ENCODE measurements at places on chromosomes 2 and 18.

GRCh38 chr18:13982126-13982525, 66.8 kb upstream of the MC2R start:
- DNase-seq, result no peak

DNA sequence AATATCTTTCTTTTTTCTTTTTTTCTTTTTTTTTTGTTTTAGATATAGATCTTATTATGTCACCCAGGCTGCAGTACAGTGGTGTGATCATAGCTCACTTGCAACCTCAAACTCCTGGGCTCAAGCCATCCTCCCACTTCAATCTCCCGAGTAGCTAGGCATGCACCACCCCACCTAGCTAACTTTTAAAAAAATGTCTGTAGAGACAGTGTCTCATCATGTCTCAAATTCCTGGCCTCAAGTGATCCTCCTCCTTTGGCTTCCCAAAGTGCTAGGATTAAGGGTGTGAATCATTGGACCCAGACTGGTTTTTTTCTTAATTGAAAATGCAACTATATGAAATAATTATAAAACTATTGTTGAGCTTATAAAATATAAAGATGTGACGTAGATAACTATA, 9.8 kb upstream of the ZCCHC2 start:
- DNase-seq, result no peak

DNA sequence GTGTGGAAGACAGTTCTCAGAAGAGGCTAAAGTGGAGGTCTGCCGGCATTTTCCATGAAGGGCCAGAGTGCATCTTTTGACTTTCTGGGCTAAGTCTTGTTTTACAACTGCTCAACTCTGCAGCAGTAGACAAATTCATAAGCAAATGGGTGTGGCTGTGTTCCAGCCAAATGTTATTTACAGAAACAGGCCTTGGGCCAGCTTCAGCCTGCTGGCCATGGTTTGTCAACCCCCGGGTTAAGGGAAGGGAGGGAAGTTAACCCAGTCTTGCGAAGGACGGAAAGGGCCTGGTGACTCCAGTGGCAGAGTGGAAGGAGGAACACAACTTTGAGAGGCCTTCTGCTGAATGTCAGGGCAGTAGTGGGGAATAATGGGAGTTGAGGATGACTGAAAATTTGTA, 34.3 kb upstream of the NCKAP5 start:
- no peak for DNase-seq

- DNase-seq, result no peak
These were observed 287.9 kb upstream of the TRIB2 start for GRCh38 chr2:12428786-12429185.

- no peak for DNase-seq
These were observed 2.4 kb upstream of the DSC3 start for GRCh38 chr18:31044926-31045325.

GRCh38 chr2:53490659-53491058, 276.9 kb upstream of the CHAC2 start:
- no peak for DNase-seq

- no peak for DNase-seq
These were observed 18.9 kb downstream of the HPCAL1 start for GRCh38 chr2:10321622-10322021.

DNA sequence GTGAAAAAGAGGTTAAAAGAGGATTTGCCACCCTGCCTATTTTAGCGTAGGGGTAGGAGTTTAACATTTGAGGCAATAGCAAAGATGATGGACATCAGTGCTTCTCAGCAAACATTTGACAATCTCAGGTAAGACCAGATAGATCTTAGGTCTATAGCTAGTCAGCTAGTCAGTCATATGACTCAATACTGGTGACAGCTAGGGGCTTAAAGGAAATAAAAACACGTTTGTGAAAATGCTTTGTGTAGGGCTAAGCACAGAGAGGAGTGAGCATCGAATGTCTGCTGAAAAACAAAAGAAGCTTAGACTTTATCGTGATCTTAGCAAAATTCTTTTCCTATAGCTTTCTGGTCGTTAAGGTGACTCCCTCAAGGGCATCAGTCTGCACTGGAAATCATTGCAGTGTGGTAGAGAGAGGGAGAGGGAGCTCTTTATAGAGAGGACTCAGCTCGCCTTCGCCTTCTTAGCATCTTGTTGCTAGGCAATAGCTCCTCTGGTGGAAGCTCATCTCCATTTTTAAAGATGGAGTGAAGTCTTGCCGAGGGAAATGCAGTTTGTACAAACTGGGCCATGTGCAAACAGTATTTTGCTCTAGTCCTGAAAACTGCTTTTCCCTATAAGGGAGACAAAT, 62.8 kb upstream of the SLC38A11 start:
- no peak for DNase-seq

GRCh38 chr2:57510704-57511103, 535.9 kb upstream of the VRK2 start:
- no peak for DNase-seq

- no peak for DNase-seq
These were observed 53.0 kb downstream of the POLR1A start for GRCh38 chr2:86052676-86053075.

- no peak for DNase-seq
These were observed 74.4 kb upstream of the TRIB2 start for GRCh38 chr2:12642332-12642731.

GRCh38 chr2:177147093-177147694, 65.4 kb upstream of the HNRNPA3 start:
- no peak for DNase-seq

Measured in T-helper 1 cell (primary cell).